HCT116 (cell line): ENCODE measurements at places on chromosomes 6 and 20.

DNA sequence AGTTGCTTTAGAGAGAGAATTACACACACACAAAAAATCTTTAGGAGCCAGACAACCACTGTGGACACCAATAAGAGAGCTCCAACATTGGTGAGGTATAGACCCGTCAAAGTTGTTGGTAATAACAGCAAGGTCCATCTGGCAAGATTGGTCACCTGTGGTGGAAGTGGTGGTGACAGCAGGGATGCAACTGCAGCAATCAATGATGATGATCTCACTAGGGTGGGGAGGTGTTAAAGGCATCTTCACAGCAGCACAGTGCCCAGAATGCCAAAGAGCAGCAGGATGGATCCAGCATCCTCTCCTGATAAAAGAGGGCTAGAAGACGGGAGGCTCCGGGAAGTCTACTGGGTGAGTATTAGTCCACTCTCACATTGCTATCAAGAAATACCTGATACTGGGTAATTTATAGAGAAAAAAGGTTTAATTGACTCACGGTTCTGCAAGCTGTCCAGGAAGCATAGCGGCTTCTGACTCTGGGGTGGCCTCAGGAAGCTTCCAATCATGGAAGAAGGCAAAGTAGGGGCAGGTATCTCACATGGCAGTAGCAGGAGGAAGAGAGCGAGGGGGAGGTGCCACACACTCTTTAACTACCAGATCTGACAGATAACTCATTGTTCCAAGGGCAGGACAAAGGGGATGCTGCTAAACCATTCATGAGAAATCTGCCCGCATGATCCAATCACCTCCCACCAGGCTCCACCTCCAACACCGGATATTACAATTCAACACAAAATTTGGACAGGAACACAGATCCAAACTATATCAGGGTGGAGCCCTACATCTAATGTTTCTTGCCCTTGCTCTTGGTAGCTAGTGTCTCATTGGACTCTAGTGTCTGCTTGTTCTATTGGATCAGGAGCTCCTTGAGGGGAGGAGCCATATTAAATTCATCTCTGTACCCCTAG, 48.9 kb downstream of the KLHL31 start:
- DNase-seq: peak; percentile 39

GRCh38 chr20:51346686-51347485, 195.6 kb downstream of the NFATC2 start:
- DNase-seq: no peak

DNA sequence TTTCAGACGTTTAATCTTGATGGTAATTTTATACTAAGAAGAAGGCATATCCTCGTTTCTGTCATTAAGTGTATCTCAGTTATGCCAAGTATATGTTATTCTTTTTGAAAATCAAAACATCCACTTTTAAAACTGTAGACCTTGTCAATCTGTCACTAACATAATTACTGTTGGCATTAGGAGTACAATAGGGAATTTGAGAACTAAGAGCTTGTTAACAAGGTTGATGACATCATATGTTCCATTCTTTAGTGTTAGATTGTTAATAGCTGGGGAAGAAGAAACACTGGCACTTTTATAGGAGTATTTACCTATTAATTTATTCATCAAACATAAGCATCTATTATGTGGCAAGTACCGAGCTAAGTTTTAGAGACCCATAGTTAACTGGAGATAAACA, 76.2 kb downstream of the MAP3K4 start:
- no peak for DNase-seq

DNA sequence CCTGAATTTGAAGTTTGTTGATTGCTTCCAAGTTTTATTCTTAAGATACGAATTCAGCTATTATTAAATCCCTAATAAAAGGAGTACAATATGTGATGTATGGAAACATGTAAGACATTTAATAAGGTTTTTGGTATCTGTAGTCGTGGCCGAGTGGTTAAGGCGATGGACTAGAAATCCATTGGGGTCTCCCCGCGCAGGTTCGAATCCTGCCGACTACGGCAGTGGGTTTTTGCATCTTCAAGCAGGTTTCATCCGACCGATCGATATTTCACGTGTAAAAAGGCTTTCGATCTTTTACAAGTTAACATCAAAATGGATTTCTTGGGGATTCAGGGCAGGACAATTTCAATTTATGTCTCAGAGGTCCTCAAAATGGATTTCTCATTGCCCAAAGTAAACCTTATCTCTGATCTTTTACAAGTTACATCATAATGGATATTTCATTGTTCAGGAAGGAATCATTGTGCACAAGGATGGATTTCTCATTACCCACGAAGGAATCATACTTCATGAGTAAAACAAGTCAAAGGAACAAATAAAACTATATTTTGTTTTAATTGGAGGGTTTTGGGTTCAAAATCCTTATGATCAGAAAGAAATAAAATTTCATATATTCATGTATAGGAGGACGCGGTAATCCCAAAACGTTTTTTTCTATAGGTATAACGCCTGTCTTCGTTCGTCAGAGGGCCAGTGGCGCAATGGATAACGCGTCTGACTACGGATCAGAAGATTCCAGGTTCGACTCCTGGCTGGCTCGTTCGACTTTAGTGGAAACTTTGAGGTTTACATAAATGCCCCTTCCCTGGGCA, 37.3 kb upstream of the BTN3A2 start:
- peak; percentile 89 for DNase-seq

- DNase-seq: peak; percentile 70
Measured at GRCh38 chr6:1524040-1524480, 85.7 kb upstream of the FOXC1 start.

DNA sequence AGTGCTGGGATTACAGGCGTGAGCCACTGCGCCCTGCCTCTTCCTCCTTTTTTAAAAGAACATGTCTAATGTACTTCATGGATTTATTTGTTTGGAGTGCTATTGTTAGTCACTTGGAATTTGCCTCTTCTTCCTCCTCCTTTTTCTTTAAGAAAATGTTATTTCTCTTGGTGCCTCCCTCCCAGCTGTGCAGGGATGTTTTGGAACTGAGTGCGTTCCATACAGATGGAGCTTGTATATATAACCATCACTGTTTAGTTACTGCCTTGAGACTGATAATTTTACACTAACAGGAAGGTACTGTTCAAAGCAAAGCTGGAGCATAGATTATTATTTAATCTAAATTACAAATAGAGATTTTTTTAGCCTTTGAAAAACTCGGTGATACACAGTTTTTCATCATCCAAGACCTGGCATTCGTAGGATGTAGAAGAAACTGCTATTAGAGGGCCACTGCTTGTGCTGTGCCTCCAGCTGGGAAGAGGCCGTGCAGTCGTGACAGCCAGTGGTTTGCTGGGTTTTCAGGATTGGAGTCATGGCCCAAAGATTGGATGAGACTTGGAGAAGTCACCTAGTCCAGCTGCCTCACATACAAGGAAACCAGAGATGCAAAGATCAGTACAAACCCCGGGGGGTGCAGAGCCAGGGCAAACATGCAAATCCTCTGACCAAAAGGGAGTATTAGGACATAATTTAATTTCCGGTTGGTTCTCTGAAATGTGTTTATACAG, 123.1 kb downstream of the PLEKHG1 start:
- DNase-seq: no peak

DNA sequence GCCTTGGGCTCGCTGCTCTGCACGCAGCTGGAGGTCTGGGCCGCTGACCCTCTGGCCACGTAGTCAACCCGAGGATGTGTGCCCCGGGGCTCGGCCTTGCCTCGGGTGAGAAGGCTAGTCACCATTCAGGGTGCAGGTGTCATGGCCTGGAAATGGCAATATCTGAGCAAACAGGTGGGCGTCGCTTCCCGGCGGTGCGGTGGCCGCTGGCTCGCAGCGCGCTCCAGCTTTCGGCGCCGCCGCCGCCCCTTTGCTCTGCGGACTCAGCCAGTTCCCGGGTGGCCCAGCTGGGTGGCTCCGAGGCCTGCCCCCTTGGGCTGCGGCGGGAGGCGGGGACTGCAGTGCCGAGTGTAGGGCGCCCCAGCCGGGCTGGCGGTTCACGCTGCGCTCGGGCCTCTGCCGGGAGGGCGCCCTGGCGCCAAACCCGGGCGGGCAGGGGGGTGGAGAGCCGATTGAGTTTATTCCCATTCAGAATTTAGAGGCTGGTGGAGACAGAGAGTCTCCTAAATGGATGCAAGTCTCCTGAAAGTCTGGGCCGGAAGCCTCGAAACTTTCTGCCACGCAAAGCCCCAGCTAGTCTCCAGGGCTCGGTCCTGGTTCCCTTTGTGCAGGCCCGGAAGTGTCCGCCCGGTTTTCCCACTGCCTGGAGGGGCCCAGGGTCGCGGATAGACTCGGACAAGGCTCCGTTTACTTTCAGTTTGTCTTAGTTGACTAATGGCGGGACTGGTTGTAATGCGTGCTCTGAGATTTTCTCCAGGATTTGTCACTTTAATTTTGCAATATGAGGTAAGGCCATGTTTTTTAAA, 11.3 kb upstream of the TFAP2A start:
- DNase-seq: no peak

DNA sequence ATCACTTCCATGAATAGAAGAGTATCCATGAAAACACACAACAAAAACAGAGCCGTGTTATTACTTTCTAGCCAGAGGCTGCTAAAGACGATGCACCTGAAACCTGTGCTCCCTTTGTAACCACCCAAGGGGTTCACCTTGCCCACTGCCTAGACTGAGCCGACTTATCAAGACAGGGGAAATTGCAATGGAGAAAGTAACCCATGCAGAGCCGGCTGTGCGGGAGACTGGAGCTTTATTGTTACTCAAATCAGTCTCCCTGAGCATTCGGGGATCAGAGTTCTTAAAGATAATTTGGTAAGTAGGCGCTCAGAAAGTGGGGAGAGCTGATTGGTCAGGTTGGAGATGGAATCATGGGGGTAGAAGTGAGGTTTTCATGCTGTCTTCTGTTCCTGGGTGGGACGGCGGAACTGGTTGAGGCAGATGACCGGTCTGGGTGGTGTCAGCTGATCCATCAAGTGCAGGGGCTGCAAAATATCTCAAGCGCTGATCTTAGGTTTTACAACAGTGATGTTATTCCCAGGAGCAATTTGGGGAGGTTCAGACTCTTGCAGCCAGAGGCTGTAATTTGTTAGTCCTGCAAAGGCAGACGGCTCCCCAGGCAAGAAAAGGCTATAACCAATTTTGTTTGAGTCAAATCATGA, 366.6 kb downstream of the PREX1 start:
- no peak for DNase-seq

- no peak for DNase-seq
Measured at GRCh38 chr6:121573481-121573880, 138.0 kb downstream of the GJA1 start.

GRCh38 chr6:36639171-36639808, 39.2 kb upstream of the CDKN1A start:
- no peak for DNase-seq

DNA sequence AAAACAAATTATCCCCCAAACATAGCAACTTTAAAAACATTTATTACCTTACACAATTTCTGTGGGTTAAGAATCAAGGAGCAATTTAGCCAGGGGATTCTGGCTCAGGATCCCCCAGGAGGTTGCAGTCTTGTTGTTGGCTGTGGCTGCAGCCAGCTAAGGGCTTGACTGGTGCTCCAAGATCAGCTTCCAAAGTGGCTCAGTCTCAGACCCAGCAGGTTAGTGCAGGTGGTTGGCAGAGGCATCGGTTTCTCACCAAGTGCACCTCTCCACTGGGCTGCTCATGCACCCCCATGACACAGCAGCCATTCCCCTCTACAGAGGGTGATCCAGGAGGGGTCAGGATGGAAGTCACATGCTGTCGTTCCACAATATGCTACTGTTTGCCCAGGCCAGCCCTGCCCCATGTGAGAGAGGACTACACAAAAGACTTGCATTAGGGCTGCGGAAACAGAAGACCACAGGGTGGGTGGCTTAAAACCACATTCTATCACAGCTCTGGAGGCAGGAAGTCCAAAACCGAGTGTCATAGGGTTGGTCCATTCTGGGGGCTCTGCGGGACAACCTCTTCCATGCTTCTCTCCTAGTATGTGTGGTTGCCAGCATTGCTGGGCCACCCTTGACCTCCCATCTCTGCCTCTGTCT, 125.8 kb downstream of the C6orf118 start:
- DNase-seq: no peak

DNA sequence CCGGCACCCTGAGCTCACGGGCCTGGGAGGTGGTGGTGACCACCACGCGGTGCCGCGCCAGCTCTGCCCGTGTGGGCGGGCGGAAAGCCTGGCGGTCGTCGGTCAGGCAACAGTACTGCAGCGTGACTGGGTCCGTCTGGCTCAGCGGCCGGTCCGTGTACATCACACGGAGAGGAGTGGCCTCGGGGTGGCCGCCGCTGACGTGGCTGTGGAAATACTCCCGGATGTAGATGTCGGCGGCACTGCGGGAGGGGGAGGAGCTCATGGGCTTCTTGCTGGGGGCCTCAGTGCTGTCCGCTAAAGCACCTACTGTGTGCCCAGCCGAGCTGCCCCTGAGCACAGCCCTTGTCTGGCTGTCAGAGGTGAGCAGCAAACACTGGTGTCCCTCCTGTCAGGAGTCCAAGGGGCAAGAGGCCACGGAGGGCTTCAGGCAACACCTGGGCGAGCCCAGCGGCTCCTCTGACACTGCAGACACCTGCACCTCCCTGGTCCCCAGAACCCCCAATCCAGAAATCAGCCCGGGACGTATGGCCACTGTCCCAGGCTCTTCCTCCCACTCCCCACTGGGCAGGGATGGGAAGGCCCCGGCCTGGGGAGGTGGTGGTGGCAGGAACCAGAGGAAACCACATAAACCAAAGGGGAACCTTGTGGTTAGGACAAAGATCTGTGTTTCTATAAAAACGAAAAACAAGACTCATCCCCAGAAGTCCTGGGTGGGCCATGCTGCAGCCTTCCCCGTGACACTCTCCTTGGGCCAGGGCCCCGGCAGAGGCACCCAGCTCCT, 6.5 kb downstream of the HELZ2 start:
- DNase-seq: no peak

DNA sequence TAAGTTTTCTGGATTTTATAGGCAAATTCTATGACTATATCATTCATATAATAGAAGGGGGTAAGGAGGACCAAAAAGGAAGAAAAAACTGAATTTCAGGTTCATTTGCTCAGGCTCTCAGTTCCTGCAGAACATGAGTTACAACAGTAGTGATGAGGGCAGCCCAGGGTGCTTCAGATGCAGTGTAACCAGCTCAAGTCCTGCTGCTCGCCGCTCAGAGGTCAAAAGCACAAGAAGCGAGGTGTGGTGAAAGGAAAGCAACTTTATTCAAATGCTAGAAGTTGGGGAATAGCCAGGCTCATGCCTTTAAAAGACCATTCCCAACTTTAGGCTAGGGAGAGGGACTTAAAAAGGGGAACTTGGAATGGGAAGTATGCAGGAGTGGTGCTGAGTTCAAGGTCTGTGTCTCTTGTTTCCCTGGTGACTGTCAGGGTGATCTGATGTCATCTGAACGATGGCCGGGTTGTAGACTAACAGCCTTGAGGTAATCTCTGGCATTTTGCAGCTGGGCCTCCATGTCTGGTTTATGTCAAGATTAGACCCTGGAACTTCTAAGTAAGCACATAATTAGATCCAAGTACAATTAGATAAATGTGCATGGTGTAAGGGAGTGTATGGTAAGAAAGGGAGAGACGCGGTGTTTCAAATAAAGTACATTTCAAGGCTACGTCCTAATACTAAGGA, 14.5 kb upstream of the SEC63 start:
- DNase-seq: no peak

- no peak for DNase-seq
Measured at GRCh38 chr20:36179170-36179945, 24.8 kb downstream of the EPB41L1 start.

- DNase-seq: no peak
Measured at GRCh38 chr6:105539911-105540310, 137.0 kb upstream of the PREP start.
